ENCODE measurements at places on chromosomes 2 and 18. TPM values are rescaled to one million over a fixed set of nuclear protein-coding genes. Genes with fewer than 3 reads are reported as not detected.

DNA sequence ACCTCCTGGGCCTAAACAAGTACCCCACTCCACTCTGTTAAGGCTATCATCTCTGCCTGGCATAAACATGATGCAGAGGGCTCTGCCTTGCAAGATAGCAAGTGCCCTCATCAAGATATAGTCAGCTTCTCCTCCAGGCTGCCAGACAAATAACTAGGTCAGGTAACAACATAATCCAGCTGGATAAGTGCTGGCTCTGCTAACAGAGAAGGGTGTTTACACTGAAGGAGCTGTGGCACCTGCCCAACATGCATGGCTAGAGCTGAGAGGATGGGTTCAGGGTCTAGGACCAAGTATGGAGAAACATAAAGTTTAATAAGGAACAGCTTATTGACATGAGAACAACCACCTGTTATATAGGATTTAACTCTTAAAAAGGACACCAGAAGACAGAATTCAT lies 42.8 kb downstream of the DLGAP1 start:
- DNase-seq = no peak

GPR45 gene
- total RNA-seq = not detected

POMC gene
- total RNA-seq = not detected

SERPINB13 gene
- total RNA-seq = not detected

DNA sequence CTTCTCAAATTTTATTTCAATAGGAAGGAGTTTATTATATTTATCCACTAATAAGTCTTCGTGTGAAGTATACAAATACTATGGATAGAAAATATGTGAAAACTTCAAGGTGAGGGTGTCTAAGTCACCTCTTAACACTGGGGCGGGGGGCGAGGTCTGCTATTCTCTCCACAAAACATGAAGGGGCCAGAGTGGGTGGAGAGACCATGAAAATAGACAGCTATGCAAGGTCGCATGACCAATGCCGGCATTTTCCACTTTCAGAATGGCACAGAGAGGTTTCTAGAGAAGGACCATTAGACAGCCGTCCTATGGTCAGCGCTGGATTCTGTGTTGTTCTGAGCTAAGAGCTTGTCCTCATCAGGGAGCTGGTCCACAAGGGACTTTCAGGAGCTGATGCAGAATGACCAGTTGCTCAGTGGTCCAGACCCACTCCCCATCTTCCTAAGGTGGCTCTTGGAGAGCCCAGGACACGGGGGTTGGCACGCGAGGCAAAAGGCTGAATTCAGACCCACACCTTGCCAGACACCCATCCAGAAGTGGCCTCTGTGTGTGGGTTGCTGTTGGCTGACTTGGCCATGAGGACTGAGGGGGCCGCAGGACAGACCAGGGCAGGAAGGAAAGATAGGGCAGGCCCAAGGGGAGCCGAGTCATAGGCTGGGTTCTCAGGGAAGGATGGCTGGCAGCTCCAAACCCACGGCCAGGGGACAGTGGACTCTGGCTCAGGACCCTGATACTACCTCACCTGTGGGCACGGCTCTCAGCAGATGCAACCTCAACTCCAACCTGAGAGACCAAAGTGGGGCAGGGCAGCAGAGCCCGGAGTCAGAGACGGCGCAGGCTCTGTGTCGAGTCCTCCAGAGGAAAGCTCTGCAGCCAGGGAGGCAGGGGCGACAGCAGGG lies 69.8 kb downstream of the NDUFA10 start:
- no peak for DNase-seq

DNA sequence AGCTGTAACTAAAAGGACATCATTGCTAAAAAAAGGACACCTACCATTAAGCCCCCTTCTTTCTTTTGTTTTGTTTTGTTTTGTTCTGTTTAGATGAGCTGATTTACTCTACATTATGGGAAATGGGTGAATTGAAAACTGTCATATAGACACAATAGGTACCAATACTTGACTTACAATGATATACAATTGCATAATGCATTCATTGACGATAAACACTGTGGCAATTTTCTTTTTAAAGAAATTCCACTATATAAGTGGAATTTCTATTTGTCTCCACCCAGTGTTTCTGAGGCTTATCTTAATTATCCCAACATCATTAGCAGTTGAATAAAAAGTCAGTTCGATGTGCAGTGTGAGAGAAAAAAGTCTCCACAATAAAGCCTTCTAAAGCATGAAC lies 282.1 kb downstream of the BCL2 start:
- no peak for DNase-seq

GRCh38 chr18:62877411-62878221 lies 162.3 kb downstream of the PHLPP1 start:
- no peak for DNase-seq

LYG2 gene
- not detected for total RNA-seq

DNA sequence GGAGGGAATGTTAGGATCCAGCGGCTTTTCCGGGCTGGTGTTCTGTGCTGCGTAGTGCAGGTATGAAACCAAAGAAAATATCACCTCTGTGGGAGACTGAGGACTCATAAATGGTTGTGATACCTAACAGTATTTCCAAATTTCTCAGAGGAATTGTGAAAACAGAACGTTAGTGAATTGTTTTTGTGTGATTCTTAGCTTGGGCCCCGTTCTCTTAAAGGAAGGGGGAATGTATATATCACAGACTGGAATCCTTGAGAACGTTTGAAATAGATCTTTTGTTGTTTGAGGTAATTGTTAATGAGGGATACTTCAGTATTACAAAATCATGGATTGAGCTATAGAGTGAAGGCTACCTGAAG lies 834 bp downstream of the ZNF638 start:
- no peak for DNase-seq

GRCh38 chr2:44244135-44244871 lies 31.0 kb upstream of the SLC3A1 start:
- DNase-seq = peak; percentile 79

SERPINB11 gene
- total RNA-seq = not detected

GRCh38 chr2:207635468-207636200 lies 10.4 kb upstream of the METTL21A start:
- no peak for DNase-seq
